Calu3 (cell line): ENCODE measurements at places on chromosomes 6 and 20. TPM values are rescaled to one million over a fixed set of nuclear protein-coding genes. Genes with fewer than 3 reads are reported as not detected.

DNA sequence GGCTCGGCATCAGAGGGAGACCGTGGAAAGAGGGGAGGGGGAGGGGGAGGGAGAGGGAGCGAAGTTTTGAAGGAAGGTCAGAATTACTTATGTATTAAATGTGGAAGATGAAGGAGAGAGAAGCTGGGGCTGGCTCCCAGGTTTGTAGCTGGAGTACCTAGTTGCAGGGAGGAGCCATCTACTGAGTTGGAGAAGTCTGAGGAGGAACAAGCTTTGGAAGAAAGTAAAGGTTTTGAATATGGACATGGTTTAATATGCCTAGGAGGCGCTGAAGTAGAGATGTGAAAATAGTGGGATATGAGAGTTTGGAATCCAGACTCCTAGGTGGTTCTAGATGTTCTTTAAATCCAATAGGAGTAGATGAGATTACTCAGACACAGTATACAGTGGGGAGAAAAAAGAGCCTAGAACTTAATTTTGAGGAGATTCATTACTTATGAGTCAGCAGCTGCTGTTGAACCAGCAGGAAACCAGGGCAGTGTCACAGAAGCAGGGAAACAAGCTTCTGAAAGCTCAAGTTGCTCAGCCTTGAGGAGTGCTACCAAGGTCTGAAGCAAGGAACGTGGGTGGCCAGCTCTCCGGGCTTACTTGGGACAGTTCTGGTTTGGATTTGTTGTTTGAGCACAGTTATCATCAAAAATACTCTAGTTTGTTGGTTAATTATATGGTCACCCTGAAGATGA, 149.3 kb downstream of the UTRN start:
- peak; percentile 3 for DNase-seq

- peak; percentile 83 for DNase-seq
These were observed 16.6 kb upstream of the EZR start for GRCh38 chr6:158835616-158836221.

The OLIG3 gene
- total RNA-seq = not detected in 2 replicates

DNA sequence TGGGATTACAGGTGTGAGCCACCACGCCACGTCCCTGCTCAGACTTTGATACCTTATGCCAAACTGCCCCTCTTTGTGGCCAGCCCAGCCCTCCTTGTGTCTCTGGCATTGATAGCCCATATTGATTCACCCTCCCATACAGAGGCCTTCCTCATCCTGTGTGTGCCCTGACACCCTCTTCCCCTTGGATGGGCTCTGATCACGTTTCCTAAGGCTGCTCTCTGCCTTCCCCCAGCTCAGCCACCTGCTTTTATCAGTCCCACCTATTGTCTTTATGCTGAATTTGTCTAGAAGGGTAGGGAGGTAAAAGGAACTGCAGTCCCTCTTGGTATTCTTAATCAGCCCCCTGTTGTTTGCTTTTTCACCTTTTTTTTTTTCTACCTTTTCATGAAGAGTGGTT, 95.9 kb downstream of the CDKAL1 start:
- DNase-seq = no peak

The FRK gene
- 21.1 and 21.2 TPM in 2 replicates for total RNA-seq

The APCDD1L gene
- not detected in 2 replicates for total RNA-seq

DNA sequence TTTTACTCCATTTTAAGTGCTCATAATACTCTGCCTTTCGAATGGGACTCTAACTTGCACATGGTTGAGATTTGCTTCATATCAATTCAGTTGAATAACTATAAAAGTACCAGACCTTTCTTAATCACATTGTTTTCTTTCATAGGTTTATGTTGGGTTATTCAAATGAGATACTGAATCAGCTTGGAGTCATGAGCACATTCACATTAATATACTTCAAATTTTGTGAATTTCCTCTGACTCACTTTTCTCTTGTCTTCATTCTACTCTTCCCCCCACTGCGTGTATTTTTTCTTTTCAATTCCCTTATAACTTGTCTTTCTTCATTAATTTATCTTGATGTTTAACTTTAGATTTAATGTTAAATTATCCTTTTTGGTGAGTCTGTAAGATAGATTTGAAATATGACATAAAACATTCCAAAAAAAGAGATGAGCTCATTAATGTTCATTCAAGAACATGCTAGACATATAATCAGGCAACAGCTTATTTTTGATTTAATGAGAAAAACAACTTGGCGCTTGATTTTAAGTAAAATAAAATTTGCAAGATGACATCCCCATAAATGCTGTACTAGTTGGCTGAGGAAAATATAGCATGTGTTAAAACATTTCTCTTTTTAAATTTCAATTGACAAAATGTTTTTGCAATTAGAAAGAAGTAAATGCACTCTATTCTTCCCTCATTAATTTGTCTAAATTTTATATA, 736.0 kb downstream of the CD109 start:
- DNase-seq = no peak
